Calu3 (cell line): ENCODE measurements at places on chromosomes 7 and 10.

DNA sequence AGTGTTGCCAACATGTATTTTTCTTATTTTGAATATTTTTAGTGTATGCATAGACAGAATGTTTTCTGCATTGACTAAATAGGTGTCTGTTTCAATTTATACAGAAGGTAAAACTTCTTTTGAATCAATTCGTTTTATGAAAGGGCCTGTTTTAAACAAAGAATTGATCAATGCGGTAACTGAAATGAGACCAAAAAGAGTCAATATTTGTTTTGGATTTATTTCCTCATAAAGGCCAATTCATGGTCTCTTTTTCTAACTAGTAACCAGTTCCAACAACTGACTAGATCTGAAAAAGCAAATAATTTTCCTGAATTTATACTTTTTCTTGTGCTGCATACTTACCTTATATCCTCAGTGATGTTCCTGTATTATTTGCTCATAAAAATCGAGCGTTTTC is 320.5 kb downstream of the DGKB start:
- no peak for DNase-seq

DNA sequence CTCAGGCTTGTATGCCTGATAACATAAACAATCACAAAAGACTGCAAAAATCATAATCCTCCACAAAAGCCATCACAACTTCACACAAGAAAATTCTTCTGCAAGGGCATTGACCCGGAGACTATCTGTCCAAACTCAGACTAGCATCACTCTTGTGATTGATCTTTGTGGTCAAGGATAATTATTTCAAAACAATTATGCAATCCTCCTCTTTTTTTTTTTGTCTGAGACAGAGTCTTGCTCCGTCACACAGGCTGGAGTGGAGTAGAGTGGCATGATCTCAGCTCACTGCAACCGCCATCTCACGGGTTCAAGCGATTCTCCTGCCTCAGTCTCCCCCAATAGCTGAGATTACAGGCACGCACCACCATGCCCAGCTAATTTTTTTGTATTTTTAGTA is 22.2 kb downstream of the CDNF start:
- no peak for DNase-seq

DNA sequence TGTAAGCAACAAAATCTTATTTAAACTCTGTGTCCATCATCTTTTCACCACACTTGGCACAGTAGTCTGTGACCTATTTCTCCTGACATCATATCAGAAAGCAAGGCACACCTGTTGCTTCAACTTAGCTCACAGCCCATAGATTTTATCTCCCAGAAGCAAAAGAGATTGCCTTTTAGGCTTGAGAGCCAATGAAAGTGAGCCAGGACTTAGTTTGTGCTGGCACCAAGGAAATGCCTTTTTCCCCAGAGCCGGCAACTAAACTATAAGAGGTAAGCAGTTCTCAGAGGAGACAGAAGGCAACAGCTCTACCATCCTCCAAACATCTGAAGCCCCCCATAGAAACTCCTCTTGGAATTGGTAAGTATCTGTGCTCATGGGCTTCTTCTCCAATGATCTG is at the start of gene ACSM6:
ACSM6 (plus strand) TSS at position 295 of the 400 bp plus-strand sequence. CDS start 248 bp downstream, outside the sequence.
- no peak for DNase-seq

DNA sequence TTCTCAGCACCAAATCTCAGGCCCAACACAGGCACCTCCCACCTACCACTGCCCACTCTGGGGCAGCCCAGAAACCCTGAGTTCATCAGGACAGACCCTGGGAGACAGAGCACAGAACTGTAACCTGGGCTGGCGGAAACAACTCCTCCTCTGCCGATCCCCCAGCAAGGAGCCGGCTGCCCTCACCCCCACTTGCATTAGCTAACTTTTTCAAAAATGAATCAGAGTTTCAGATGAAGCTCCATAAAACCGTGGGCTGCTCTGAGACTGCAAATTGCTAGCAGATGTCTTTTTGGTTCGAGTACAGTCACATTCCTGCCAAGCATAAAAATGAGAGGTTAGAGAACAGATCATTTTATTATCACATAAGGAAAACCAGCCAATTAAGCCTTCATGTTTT is 93.4 kb upstream of the PARD3 start:
- DNase-seq: no peak

- DNase-seq: no peak
Measured at GRCh38 chr7:76047305-76047810, 442 bp downstream of the STYXL1 start.

DNA sequence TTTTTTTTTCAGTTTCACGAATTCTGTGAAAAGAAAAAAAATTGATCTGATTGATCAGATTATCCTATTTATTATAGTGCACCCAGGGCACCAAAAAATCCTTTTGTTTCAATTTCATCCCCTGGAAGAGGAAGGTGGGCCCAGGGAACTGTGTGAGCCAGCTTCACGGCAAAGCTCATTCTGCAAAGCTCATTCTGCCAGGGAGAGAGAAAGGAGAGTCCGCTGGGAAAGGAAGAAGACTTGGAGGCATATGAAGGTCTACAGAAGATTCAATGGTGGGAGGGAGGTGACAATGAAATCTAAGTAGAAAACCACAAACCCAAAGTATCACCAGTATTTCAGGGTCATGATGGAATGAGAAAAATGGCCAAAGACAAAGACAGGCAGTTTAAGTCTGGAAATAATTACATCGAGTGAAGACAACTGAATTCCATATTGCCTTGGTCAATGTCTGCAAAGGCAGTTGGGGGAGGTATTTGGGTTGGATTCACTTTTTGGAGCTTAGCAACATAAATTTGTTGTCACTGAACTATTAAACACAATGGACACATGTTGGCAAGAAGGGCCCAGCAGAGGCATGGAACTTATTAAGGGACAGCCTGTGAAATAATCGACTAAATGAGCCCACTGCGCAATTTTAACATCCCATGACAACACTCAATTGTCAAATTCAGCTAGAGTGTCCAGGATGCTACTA is 587.8 kb upstream of the MKI67 start:
- no peak for DNase-seq

- no peak for DNase-seq
Measured at GRCh38 chr10:17905491-17905890, 46.2 kb upstream of the SLC39A12 start.

DNA sequence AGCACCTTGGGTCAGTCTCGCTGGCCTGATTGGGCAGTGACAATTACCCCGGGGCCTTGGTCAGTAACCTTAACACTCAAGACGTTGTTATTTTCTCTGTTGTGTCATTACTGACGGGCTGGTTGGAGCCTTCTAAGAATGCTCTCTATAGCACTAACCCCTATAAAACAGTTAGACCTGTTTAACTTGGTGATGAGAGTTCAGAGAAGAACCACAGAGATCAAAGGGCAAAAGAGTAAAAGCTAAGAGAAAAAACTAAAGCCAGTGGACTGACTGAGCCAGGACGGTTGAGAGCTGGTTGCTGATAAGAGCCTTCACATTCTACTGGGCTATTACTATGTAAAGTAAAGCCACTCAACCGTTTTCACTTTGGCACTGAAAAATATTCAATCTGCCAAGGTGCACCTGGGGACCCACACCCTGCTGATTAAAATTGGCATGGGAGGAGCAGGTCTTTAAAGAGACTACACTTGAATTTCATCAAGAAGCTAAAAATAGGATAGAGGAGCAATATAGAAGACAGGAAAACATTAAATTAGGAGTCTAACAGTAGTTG is 13.6 kb upstream of the ITGB1 start:
- no peak for DNase-seq

GRCh38 chr7:156768698-156769472 is 124.1 kb downstream of the LMBR1 start:
- DNase-seq: no peak

DNA sequence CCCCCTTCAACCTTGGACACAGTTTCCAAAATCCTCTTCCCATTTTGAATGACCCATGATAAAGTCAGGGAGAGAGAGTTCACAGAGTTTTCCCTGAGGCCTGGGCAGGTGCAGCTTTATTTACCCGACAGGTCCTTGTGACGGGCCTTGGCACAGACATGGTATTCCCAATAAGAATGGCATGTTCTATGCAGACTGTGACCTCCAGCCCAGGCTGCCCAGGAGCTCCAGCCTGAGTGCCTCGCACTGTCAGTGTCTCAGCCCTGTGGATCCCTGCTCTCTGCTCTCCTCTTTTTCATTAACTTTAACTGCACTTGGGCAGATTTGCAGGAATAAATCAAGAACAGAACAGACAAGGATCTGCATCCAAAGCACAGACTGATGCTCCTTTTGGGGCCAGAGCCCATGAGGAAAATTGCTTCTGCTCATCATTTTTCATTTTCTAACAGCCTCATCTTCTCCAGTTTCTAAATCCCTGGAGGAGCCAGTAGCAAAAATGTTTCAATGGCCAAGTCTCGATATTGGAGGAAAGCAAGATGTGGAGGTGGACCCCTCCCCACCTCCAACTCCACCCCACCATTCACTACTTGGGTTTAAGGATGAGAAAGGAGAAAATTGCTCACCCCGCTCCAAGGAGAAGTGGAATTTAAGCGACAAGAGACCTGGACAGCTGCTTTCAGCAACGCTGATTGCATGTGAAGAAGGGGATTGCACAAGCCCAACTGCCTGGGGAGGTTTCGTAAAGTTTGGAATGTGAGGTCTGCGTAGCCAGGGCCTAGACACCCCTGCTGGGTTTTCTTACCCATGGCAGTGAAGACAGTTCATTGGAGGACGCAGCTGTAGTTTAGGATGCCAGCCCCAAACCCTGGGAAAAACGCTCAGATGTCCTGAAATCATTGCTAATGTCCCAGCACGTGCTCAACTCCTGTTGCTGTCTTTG is 225.9 kb downstream of the WDR11 start:
- no peak for DNase-seq

DNA sequence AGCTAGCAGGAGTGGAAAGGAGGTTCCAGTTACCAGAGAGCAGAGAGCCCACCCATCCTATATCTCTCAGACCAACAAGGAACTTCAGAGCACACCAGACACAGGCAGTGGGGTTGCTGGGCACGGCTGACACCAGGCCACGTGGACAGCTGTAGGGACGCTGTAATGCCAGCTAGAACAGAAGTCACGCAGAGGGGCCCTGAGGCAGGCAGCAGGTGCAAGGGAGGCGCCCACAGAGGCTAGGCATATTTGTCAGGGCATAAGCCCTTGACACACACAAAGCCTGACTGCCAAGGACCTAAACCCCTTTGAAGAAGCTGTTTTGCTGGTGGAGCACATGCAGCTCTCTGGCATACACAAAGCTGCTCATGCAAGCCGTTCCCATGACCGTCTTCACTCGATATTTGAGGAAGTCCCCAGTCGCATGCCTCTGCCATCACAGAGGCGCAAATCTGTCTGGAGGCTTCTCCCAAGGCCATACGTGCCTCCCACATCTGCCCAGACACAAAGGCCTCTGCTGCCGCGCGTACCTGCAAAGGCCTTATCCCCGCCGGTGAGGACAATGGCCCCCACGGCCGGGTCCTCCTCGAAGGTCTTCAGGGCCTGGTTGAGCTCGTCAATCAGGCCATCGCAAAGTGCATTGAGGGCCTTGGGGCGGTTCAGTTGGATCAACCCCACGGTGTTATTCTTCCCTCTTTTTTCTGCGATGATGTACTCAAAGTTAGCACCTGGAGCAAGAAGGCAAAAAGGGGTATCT is 2.9 kb downstream of the ECHS1 start:
- no peak for DNase-seq

DNA sequence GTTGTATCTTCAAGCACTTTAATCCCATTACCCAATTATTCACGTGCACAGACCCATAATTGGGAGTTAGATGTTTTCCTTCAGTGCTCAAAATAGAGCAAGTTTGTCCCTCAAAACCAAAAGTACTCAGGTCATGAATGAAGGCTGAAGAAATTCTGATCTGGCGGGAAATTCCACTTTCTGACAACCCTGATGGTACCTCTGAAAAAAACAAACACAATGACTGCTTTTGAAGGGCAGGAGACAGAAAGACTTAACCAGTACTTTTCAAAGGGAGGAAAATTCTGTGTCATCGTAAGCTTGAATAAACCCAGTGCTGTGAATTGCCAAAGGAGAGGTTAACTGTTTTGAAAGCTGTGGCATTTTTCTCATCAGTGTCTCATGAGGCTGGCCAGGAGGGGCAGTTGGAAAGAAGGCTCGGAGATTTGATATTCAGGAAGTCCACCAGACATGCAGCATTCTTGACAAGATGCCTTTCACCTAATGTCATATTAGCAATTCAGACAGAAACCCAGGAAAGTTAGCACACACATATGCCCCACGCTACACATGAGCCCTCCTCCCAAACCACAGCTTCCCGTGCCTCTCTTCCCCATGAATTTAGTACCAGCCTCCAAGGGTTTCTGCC is 347.0 kb downstream of the KCNMA1 start:
- peak; percentile 29 for DNase-seq

DNA sequence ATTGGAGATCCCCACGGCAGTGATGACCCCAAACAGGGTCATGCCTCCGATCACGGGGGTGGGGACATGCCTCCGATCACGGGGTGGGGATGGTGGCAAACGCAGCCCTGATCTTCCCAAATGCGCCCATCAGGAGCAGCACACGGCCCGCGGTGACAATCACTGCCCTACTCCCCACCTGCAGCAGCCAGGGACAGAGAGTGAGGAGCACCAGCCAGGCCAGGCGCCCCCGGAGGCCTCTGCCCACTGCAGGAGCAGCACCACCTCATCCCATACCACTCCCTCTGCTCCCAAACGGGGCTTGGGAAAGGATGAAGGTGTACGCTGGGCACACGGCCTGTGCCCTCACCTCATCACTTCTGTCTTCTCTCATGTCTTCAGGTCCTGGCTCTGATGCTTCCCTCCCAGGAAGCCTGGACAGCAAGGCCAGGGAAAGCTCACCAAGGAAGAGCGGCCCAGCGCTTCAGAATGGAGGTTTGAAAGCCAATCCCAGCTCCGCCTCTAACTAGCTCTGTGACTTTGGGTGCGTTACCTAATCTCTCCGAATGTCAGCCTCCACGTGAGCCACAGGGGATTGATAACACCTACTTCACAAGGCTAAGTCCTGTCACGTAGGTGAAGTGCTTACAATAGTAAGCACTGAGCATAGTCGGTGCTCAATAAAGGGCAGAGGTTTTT is 37.1 kb downstream of the STRA8 start:
- DNase-seq: no peak

DNA sequence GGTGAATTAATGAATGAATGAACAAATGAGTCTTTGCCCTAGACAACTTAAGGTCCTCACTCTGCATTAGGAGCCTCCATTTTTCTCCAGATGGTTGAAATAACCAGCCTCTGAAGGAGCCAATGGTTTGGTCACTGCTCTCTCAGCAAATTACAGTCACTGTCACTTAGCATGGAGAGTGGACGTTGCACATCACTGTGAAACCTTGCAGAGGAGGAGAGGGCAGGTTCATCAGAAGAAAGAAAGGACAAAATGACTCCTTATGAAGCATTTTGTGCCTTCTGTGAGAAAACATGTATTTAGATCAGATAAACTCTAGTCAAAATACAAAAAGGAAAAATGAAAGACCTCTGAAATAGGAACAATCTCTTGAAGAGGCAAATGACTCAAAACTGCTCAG is 6.6 kb upstream of the ATP6V0A4 start:
- no peak for DNase-seq
